Endothelial cell of umbilical vein (primary cell): ENCODE measurements at places on chromosomes 12 and 14.

DNA sequence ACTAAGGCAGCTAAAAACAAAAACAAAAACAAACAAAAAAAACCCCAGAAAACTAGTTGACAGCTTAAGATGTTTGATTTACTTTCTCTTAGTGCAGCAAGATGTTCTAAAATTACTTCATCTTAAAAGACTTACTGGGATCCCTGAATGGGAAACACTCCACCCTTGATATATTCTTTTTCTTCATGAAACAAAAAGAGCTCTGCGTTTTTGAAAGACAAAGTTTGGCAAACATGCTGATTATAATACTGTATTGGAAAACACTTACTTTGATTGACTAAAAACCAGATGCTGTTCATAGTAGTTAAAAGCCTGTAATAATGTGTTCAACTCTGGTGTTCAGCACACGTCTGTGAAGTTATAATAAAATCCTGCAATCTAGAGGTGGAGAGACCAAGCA lies 136.8 kb downstream of the SRGAP1 start:
- DNase-seq = no peak

DNA sequence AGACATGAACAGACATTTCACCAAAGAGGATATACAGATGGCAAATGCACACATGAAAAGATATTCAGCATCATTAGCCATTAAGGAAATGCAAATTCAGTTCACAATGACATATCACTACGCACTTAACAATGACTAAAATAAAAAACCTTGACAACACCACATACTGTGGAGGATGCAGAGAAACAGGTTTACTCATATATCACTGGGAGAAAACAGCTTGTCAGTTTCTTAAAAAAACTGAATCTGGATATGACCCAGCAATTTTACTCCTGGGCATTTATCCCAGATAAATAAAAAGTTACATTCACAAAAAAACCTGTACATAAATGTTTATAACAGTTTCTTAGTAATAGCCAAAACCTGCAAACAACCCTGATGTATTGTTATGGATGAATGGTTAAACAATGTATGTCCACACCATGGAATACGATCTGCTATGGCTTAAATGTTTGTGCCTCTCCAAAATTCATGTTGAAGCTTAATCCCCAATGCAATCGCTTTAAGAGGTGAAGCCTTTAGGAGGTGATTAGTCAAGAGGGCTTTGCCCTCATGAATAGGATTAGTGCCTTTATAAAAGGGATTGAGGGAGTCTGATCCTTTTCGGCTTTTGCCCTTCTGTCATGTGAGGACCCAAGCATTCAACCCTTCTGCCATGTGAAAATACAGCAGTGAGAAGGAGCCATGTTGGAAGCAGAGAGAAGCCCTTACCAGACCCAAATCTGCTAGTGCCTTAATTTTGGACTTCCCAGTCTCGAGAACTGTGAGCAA lies 36.0 kb upstream of the PPP4R3A start:
- no peak for DNase-seq

GRCh38 chr14:68333262-68333661 lies 459.6 kb downstream of the ZFP36L1 start:
- no peak for DNase-seq

- DNase-seq = peak; percentile 21
These were observed 61.7 kb downstream of the BTBD7 start for GRCh38 chr14:93271111-93271510.

GRCh38 chr12:93061473-93062419 lies 132.7 kb upstream of the EEA1 start:
- DNase-seq = peak; percentile 29

- DNase-seq = no peak
These were observed 135.7 kb downstream of the TMEM132C start for GRCh38 chr12:128402486-128403243.

- no peak for DNase-seq
These were observed 26.2 kb upstream of the CHPT1 start for GRCh38 chr12:101671157-101671791.

- no peak for DNase-seq
These were observed 35.5 kb downstream of the PLXNC1 start for GRCh38 chr12:94183708-94184379.

DNA sequence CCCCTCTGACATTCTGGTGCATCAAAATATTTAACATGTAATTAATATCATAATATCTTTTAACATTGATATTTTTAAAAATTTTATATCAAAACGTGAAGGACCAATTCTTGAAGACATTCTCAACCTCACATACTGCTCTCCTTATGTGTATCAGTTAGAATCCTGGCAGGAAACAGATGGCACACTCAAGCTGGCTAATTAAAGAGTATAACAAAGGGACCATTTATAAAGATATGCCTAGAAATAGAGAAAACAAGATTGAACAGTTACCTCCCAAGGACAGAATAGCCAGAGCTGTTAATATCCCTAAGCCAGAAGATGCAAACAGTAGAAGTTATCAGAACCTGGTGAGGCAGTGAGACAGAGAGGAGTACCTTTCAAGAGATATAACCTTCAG lies 368.7 kb downstream of the NELL2 start:
- no peak for DNase-seq

- DNase-seq = no peak
These were observed 285.2 kb upstream of the SYT10 start for GRCh38 chr12:33724867-33725266.

DNA sequence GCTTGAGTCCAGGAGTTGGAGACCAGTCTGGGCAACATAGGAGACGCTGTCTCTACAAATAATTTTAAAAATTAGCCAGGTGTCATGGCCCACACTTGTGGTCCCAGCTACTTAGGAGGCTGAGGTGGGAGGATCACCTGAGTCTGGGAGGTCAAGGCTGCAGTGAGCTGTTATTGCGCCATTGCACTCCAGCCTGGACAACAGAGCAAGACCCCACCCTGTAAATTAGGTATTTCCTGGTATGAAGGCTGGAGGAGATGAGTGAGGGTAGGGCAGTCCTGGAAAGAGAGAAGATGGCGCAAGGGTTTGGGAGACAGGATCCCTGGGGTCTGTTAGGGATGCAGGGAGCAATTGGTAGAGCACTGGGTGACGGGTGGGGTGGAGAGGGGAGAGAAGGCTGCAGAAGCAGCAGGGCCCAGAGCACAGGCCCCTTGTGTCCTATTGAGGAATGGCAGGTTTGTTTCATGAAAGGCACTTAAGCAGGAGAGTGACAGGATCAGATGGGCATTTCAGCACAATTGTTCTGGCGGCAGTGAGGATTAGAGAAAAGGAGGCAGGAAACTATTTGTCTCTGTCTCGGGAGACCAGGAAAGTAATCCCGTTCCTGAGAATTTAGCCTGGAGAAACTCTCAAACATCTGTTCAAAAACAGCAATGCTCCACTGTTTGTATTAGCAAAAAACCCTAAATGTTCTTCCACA lies 47.2 kb upstream of the KTN1 start:
- DNase-seq = no peak

GRCh38 chr14:60008042-60008441 lies 83.7 kb upstream of the PCNX4 start:
- DNase-seq = no peak

- peak; percentile 25 for DNase-seq
These were observed 5.8 kb downstream of the KMT5A start for GRCh38 chr12:123389560-123390351.

DNA sequence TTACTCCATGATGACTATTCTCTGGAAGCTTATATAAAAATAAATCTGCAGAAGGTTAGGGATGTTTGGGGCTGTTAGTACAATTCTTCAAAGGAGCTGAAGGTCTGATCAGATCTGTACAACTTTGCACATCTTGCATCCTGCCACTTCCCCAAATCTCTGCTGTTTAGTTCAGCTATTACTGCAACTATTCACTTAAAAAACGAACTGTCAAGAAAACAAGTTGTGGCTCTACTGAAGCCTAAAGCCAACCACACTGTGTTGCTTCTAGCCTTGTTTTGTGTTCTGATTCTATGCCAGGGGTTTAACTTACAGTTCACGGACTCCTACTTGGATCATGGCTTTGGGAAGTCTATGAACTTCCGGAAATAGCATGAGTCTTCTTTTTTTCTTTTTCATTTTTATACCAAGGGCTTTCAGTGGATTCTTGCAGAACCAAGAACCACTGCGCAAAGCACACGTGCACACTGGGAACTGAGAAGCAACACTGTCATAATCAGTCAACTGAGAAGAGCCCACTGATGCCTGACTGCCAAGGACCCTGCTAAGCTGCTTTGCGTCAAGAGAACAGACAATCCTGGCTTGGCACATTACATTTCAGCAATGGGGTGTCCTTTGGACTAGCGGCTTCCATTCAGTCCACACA lies 66.3 kb upstream of the EEA1 start:
- DNase-seq = no peak

GRCh38 chr14:105155681-105156413 lies 12.7 kb downstream of the JAG2 start:
- DNase-seq = no peak

GRCh38 chr14:52683985-52684520 lies 11.3 kb downstream of the ERO1A start:
- DNase-seq = no peak

DNA sequence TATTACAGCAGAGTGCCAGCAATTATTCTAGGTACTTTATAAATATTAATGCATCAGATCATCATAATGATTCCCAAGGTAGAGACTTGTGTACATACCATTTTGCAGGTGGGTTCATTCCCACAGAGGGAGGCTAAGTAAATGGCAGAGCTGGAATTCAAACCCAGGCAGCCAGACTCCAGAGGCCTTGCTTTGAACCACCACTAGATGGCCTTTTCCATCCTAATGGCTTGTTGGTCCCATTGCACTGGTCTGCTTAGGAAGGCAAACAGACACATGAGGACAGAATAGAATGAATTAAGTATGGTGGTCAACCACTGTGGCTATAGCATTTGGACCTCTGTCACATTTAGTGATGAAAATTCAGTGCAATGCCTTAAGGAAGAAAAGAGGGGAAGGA lies 158.7 kb downstream of the METTL25 start:
- no peak for DNase-seq

GRCh38 chr14:48193893-48194292 lies 518.5 kb upstream of the MDGA2 start:
- DNase-seq = no peak

- no peak for DNase-seq
These were observed 201.2 kb downstream of the CHST11 start for GRCh38 chr12:104657726-104658484.

GRCh38 chr14:94401083-94401482 lies 12.7 kb upstream of the SERPINA1 start:
- no peak for DNase-seq
